Mesenchymal stem cell (in vitro differentiated cells and primary cell): ENCODE measurements at places on chromosomes 3 and 15.

DNA sequence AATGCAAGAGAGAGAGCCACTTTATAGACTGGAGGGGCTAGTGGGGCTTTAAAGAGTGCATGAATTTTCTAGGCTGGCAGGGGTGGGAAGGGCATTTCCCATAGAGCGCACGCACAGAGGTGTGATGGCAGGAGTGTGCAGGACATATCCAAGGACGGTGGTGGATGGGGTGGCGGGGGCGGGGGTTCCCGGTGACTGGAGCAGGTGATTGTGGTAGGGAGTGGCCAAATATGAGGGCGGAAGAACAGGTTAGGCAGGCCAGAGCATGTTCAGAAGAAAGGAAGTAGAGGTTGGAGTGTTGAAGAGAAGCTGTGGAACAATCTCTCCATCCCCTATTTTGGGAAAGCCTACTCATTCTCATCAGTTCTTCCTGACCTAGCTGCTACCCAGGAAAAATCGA, 18.1 kb downstream of the FAM81A start:
- no peak for DNase-seq

GRCh38 chr3:156793851-156794250, 32.3 kb upstream of the LEKR1 start:
- DNase-seq: no peak

GRCh38 chr3:185930393-185931107, 7.3 kb downstream of the TRA2B start:
- DNase-seq: peak; percentile 53

- no peak for DNase-seq
Measured at GRCh38 chr15:83318036-83318435, 33.6 kb upstream of the BNC1 start.

DNA sequence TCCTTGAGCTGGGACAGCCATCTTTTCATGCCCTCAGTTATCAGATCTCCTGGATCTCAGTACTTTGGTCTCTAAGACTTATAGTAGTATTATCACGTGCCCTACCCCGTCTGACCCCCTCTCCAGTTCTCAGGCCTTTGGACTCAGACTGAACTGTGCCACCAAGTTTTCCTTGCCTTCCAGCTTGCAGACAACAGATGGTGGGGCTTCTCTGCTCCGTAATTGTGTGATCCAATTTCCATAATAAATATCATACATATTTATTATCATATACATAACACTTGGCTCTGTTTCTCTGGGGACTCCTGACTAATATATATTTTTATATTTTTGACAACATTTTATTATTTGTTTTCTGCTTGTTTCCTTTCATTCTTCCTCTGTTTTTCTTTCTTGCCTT, 458.8 kb upstream of the SEMA6D start:
- DNase-seq: no peak

GRCh38 chr3:180580934-180581333, 21.0 kb upstream of the TTC14 start:
- no peak for DNase-seq

- peak; percentile 58 for DNase-seq
Measured at GRCh38 chr3:107574650-107575049, 51.9 kb downstream of the BBX start.

DNA sequence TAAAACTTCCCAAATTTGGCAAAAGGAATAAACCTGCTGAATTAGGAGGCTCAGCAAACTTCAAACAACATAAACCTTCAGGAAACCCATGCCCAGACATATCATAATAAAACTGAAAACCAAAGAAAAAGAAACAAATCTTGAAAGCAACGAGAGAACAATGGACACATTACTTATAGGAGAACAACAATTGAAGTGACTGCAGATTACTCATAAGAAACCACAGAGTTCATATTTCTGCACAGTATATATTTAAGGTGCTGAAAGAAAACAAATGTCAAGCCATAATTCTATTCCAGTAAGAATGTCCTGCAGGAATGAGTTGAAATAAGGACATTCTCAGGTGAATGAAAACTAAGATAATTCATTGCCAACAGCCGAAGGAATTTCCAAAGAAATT, 80.8 kb upstream of the PROK2 start:
- no peak for DNase-seq

DNA sequence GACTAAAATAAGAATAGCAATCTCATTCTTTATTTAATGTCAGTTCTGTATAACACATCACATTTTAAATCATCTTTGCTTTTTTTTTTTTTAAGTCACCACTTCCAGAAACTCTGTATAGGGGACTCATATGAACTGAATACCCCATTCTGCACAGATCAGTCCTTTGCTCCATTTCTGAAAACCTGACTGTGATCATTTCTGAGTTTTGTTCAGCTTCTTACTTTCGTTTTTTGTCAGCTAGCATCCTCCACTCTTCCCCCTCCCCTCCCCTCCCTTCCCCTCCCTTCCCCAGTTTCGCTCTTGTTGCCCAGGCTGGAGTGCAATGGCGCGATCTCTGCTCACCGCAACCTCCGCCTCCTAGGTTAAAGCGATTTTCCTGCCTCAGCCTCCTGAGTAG, 49.8 kb upstream of the SGO1 start:
- no peak for DNase-seq

GRCh38 chr3:27723001-27723445, 900 bp upstream of the EOMES start:
- peak; percentile 14 for DNase-seq

DNA sequence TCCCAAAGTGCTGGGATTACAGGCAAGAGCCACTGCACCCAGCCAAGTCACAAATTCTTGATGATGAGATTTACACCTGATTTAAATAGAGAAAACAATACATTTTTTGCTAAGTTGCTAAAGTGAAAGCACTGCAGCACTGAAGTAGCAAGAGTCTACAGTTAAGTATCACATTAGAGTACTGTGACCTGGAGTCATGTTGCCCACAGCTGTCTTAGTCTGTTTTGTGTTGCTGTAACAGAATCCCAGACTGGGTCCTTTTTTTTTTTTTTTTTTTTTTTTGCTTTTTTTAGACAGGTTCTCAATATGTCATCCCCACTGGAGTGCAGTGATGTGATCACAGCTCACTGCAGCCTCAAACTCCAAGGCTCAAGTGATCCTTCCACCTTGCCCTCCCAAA, 23.2 kb upstream of the GNB4 start:
- DNase-seq: peak; percentile 18

DNA sequence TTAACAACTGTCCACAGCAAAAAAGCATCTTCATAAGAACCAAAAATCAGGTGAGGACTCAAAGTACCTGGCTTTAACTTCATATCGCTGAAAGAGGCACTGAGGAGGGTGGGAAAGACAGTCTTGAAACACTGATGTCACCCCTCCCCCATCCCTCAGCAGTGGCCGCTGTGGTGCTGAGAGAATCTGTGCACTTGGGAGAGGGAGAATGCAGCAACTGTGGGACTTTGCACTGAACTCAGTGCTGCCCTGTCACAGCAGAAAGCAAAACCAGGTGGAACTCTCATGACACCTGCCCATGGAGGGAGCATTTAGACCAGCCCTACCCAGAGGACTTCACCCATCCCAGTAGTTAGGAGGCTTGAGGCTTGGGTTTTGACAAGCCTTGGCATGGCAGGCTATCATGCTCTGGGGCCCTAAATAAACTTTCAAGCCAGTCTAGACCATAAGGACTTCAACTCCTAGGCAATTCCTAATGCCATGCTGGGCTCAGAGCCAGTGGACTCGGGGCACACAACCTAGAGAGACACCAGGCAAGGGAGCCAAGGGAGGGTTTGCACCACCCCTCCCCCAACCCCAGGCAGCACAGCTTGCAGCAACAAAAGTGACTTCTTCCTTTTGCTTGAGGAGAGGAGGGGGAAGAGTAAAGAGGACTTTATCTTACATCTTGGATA, 6.1 kb upstream of the ZSCAN2 start:
- DNase-seq: no peak

DNA sequence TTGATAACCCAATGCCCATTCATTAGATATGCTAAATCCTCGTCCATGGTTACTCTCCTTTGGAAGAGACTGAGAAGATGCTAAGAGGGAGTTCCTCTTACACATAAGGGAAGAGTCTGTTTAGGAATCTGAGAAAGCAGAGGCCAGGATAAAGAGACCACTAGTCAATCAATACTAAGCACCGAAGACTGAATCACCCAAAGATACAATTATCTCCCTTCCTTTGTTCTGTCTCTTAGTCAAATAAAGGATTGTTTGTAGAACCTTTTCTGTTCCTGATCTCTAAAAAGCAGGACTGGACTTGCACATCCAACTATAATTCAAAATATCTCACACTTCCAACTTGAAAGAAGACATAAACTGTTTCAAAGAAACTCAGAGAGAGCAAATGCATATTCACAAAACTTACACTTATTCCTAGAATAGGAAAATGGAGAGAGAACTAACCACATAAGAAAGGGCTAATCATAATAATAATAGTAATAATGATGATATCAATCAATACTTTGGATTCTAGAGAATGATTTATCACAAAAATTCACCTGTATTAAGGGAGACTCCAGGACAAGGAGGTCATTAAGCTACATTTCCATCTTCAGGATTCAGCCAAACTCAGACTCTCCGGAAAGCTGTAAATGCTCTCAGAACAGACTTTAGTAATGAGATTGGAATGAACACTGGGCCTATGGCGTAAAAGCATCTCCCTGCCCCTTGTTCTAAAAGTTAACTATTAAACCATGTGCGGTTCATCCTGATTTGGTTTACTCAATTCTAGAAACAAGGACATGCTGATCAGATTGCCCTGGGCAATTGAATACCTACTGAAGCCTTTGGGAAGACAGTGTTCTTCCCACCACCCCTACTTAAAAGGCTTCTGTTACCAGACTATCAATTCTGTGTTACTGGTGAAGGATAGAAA, 401.5 kb downstream of the ZBTB20 start:
- peak; percentile 46 for DNase-seq

- peak; percentile 34 for DNase-seq
Measured at GRCh38 chr3:53162672-53163443, 1.8 kb downstream of the PRKCD start.

DNA sequence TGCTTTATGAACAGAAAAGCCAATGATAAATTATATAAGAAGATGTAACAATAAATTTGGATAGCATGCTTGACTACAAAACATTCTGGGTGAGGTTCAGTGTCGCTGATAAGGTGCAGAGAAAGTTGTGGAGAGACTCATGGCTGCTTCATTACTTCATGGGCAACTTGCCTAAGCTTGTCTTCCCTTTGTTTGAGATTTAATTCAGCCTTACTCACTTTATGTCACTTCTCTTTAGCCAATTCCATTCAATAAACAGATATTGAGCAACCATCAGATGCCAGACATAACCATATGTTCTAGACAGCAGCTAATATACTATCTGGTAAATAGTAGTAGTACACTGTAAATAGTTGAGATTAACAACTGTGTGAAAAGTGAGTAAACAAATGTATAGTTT, 401.5 kb upstream of the FRG2C start:
- DNase-seq: no peak

- no peak for DNase-seq
Measured at GRCh38 chr15:26644948-26645347, 127.9 kb downstream of the GABRB3 start.

DNA sequence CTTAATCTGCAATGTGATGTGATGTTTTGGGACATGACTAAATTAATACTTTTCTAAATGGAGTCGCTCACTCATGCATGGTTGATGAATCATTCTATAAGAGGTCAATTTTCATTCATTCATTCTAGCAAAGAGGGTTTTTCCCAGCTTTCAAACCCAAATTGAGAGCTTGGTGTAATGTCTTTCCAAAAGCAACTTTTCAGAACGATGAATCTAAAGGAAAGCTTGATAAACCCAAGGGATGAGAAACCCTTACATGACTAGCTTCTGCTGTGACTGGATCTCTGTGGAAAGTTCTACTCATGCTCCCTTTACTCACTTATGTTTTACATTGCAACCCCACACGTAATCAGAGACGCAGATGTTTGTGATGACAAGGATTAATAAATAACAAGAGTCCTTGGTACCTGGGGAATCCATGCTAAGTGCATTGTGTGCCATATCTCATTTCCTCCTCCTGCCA, 47.7 kb downstream of the PDZRN3 start:
- peak; percentile 43 for DNase-seq

GRCh38 chr3:129003578-129004112, 2.5 kb downstream of the EFCC1 start:
- no peak for DNase-seq

DNA sequence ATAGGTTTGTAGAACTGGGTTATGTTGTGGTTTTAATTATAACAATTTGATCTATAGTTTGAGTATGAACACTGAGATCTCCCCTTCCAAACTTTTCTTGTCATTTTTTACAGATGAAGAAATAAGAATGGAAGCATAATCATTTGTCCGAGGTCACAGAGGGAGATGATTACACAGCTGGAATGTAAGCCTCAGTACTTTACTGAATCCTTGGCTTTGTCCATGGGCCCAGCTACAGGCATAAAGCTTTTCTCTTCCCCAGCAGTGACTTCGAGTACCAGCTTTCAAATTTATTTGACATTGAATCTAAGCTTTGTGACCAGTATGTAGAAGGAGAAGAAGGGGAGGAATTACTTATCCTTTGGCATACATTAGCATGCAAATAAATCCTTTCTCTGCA, 80.9 kb upstream of the DCBLD2 start:
- no peak for DNase-seq

GRCh38 chr15:80396096-80396495, 8.1 kb upstream of the ARNT2 start:
- DNase-seq: no peak

DNA sequence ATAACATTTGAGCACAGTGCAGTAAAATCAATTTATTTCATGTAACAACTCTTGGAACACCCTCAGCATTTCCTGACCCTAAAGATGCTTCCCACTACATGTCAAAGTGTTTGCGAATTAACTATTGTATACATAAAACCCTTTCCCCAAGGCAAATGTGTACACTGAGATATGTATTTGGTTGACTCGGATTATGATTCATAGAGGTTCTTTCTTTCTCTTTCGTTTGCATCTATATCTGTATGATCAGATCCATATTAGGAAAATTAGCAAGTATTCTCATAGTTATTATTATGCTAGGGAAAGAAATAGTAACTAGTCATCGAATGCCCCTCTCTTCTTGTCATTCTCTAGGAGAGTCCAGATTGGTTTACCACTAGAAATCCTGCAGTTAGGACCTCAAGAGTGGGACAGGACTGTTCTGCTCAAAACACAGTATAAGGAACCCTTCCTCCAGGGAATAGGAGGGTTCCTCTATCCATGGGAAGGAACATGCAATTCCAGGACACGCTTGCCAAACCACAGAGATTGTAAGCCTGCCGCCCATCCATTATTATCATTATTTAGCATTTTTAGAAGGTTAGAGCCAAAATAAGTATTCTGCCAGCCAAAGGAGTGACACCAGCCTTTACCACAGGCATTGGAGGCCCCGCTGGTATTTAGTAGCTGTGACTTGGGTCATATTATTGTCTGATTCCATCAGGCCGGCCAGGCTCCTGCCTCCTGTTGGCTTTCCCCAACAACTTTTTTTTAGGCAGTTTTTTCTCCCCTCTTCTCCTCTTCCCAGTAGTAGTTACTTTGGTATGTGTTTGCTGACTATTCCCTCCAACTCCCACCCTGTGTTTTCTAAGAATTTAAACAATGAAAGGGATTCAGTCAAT, 100.7 kb downstream of the GALK2 start:
- DNase-seq: no peak

- DNase-seq: peak; percentile 87
Measured at GRCh38 chr15:85639752-85640381, 154.9 kb downstream of the KLHL25 start.

GRCh38 chr3:112676659-112677234, 35.8 kb upstream of the CCDC80 start:
- DNase-seq: peak; percentile 97
